AG10803 (cell line): ENCODE measurements at places on chromosomes 4 and X.

- DNase-seq, result peak; percentile 23
Observed at GRCh38 chr4:107318078-107318477, 282.0 kb upstream of the DKK2 start.

DNA sequence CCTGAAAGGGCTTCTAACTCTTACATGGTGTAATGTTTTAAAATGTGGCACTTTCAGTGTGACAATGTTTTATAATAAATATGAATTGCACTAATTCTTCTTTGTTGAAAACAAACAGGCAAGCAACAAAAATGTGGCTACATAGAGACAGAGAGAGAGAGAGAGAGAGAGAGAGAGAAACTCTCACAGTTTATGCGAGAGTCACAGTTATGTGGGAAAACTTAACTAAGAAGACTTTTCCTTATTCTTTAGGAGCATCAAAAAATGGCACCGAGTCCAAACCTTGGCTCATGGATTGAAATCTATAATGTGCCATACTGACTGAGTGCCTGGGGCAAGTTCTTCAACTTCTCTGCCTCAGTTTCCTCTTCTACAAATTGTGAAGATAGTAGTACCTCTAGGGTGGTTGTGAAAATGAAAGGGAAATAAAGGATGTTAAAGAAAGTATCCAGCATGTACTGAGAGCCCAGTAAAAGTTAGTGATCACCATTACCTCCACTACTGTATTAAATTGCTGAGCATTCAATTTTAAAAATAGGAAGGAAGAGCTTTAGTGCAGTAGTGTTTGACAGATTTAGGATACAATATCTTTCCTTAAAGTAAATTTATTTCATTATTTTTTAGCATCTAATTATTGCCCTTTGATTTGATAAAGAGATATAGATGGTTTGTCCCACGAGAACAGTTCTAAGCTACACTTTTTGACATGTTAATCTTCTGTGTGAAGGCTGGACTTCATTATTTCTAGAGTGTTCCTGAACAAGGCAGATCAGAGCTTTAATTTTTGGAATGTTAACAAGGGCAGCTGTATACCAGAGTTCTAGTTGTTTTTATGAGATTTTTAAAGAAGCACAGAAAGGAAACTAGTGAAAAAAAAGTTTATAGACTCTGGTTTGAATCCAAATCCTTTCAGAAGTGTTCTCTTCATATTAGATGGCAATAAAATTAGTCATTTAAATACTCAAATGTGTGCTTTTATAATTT lies 187.5 kb upstream of the ANK2 start:
- no peak for DNase-seq

GRCh38 chrX:114267142-114267541 lies 316.7 kb upstream of the HTR2C start:
- no peak for DNase-seq

DNA sequence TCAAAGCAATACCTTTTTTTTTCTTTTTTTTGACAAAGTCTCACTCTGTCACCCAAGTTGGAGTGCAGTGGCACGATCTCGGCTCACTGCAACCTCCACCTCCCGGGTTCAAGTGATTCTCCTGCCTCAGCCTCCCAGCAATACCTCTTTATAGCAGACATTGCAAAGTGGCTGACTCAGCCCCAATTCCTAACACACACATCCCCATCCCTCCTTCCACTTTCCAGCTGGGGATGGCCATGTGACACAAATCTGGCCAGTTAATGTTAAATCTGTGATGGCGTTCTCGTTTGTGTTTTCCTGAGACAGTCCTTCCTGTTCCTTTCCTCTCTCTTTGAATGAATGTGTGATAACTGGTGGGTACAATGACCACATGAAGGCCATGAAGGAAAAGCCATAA lies 276.2 kb upstream of the KLF3 start:
- no peak for DNase-seq

- DNase-seq, result peak; percentile 1
Observed at GRCh38 chr4:170589597-170590191, 499.9 kb upstream of the AADAT start.

DNA sequence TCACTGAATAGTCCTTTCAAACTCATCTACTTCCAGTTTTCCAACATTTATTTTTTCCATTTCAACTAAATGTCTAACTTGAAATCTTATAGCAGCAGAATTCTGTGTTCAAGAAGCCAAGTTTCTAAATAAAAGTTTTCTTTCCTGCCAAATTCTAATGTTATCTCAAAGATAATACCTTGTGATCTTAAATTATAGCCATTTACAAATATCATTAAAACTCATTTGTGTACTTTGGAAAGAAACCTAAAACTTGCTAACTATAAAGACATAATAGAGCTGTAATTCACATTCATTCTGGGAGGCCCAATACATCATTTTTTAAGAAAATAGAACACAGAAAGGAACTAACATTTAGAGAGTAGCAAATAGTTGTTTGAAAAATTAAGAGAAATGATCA lies 83.9 kb downstream of the MAD2L1 start:
- DNase-seq, result no peak
